ENCODE measurements at places on chromosomes 11 and 22. TPM values are rescaled to one million over a fixed set of nuclear protein-coding genes. Genes with fewer than 3 reads are reported as not detected.

Gene SCGB1D2
- total RNA-seq = not detected

Gene SLC5A1
- total RNA-seq = not detected

Gene ZNF280B
- 2.9 TPM for total RNA-seq

Gene RTN4R
- 1.4 TPM for total RNA-seq

Gene CCDC34
- total RNA-seq = 16.0 TPM

Gene TMEM134
- total RNA-seq = 59.7 TPM

Gene UCP3
- 5.4 TPM for total RNA-seq

Gene SCGB2A2
- not detected for total RNA-seq

Gene JAML
- total RNA-seq = 272 TPM

Gene CBLIF
- not detected for total RNA-seq

Gene ENTHD1
- 0.77 TPM for total RNA-seq

Gene C11orf97
- not detected for total RNA-seq

Gene CCDC15
- total RNA-seq = 9.1 TPM

Gene RGL4
- total RNA-seq = 22.7 TPM

Gene MRGPRX4
- total RNA-seq = not detected

Gene ALX4
- not detected for total RNA-seq

Gene TTLL12
- total RNA-seq = 45.0 TPM

Gene APBB1
- 42.0 TPM for total RNA-seq

DNA sequence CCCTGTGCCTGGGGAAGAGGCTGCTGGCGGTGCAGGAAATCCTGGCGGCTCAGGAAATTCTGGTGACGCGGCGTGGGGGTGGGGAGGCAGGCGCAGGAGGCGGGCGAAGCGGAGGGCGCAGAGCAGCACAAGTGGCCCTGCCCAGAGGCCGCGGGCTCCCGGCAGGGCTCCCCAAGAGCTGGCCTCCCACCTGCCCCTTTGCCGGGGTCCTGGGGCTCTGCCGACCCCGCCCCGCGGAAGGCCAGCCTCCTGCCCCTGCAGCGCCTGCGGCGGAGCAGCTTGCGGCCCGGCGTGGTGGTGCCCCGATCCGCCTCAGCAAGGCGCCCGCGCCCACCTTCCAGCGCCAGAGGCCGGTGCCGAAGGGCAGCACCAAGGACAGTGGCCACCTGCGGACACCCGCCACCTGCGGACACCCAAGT, 100.2 kb upstream of the OR4C13 start:
- DNase-seq = no peak

DNA sequence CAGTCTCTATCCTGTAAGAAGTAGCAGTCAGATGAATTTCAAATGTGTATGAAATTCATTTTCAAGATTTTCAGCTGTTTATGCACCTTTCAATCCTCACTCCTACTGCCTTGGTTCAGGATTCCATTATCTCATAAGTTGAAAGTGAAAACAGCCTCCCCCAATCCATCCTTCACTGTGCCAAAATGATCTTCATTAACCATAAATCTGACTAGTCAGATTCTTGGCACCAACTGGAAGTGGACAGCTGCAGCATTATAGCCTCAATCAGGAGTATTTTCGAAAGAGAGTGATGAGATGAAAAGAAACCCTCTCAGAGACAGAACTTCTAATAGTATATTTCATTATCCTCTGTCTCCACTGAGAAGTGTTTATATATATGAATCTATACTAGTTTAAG, 365.3 kb upstream of the PDGFD start:
- DNase-seq = no peak

- DNase-seq = no peak
These were observed 11.1 kb upstream of the MPZL2 start for GRCh38 chr11:118275176-118275575.

DNA sequence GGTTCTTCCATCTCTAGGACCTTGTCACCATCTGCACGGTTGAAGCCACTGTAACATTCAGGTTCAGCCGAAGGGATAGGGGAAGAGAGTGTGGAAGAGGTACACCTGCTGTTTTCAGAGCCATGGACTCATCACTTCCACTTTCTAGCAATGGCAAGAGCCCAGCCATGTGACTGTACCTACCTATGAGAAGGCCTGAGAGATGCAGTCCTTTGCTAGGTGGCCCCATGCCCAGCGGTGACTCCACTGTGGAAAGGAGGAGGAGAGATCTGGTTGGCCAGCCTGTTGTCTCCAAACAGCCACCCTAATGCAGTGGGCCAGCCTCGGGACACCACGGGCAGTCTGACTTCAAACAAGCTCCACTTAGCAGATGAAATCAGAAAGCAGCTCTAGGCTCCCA, 16.0 kb downstream of the RASD2 start:
- DNase-seq = no peak

- DNase-seq = no peak
These were observed 118.1 kb downstream of the NECTIN1 start for GRCh38 chr11:119610836-119611426.

GRCh38 chr22:24723111-24723510, 51.4 kb downstream of the PIWIL3 start:
- DNase-seq = no peak

- DNase-seq = peak; percentile 45
These were observed 16.9 kb upstream of the CDC42BPG start for GRCh38 chr11:64861227-64861975.

DNA sequence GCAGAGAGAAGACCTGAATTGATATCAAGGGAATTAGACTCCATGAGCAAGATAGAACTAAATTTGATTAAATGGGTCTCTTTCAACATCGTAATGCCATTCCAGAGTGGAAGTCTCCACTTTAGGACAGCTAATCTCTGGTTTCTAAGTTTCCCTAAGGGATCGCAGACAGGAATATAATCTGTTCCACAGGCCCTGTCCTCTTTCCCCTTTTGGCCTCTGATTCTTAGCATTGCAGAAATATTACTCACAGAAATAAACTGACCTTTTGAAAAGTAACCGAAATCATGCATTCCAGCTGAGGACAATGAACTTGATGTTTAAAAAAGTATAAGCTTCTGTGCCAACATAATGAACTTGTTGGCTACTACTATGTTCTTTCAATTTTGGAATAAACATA, 227.8 kb downstream of the ETS1 start:
- DNase-seq = no peak

GRCh38 chr22:38347944-38348750, 30.9 kb upstream of the CSNK1E start:
- no peak for DNase-seq

- DNase-seq = no peak
These were observed 36.2 kb downstream of the MOB2 start for GRCh38 chr11:1450344-1450875.

- DNase-seq = peak; percentile 21
These were observed 4.4 kb upstream of the TPCN2 start for GRCh38 chr11:69044111-69045013.

DNA sequence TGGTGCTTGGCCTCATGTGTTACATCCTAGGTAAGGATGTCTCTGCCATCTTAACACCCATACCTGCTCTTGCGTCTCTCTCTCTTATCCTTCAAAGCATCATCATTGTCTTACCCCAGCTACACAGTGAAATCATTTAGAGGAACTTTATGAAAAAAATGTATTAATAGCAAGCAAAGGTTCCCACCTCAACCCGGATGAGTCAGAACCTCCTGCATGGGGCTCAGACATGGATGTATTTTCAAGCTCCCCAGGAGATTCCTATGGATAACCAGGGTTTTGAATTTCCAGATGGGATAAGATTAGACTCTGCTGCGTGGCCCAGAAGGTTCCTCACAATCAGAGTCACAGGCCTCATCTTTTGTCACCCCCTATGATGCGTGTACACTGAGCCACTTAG, 89.1 kb upstream of the NNMT start:
- DNase-seq = no peak

GRCh38 chr11:59756558-59756840, 1.3 kb downstream of the STX3 start:
- DNase-seq = no peak

- no peak for DNase-seq
These were observed 581.9 kb downstream of the SOX6 start for GRCh38 chr11:15774388-15774939.

GRCh38 chr11:623349-623869, 1.3 kb downstream of the CDHR5 start:
- no peak for DNase-seq

DNA sequence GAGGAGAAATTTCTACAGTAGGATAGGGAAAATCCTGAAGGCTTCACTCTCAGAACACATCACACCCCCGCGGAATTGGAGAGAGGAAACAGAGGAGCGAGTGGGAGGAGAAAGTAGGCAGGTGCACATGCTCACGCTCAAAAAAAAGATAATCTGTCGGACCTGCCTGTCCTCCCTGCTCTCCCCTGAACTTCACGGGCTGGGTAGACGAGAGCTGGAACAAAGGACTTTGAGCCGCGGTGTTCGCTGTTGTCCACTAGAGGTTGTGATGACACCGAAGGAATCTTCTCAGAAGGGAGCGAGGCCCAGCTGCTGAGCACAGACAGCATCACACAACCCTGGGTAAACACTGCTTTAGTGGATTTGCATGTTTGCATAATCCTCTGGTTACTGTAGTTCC, 5.0 kb downstream of the SEZ6L start:
- DNase-seq = no peak

DNA sequence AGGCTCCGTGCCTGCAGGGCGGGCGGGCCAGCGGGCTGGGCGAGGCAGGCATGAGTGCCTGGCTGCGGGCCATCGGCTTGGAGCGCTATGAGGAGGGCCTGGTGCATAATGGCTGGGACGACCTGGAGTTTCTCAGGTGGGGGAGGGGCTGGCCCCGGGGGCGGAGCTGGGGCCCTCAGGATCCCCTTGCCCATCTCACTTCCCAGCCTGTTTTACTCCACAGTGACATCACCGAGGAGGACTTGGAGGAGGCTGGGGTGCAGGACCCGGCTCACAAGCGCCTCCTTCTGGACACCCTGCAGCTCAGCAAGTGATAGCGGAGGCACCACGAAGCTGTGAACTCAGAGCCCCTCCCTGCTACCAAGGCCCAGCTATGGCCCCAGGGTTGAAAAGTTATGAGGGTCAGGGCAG, 5.9 kb downstream of the PHOX2A start:
- DNase-seq = peak; percentile 68

DNA sequence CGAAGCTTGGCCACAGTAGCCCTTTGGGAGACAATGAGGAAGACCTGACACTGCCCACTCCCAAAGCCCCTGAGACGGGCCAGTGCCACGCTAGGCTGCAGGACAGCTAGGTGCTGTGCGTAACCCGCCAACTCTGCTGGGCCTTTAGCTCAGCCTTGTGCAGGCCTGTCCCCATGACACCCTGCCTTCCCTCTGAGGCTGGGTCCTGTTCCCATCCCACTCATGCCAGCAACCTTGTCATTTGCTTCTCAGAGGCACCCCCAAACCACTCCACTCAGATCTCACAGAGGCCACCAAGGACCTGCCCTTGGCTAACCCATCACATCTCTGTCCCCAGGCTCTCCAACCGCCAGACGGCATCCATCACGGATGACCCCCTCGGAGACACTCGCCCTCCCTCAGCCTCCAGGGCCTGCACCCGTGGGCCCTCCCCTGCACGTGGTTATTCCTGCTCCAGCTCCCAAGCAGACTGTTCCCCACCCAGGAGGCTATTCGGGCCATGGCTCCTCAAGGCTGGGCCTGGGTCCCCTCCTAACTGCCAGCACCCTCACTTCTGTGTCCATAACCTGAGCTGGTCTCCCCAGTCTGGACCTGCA, 11.1 kb downstream of the CELSR1 start:
- no peak for DNase-seq

GRCh38 chr22:49148895-49149418, 678.7 kb downstream of the BRD1 start:
- DNase-seq = no peak

DNA sequence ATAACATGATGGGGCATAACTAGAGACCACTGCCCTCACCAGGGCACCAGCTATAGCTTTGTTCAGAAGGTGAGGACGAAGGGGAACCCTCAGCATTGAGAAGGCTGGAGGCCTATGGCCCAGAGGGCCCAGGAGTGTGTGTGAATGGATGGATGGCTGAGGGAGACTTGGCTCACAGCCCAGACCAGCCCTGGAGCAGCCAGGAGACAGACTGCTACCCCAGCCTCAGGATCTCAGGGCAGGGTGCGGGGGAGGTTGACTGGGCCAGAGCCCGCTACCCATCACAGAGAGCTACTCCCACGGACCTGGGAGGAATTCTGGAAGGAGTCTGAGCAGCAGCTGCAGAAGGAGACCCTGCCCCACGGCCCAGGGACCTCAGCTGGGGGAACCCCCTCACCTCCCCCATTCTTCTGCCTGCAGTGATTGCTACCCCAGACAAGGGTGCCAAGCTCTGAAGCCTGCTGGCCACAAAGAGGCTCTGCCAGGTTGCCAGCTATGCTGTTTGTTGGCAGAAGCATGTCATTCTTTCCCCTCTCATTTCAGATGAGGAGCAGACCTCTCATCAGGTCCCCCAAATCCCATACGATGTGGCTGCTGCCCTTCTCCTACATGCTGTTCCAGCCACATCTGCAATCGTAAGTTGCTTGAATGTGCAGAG, 5.4 kb upstream of the CSDC2 start:
- no peak for DNase-seq

DNA sequence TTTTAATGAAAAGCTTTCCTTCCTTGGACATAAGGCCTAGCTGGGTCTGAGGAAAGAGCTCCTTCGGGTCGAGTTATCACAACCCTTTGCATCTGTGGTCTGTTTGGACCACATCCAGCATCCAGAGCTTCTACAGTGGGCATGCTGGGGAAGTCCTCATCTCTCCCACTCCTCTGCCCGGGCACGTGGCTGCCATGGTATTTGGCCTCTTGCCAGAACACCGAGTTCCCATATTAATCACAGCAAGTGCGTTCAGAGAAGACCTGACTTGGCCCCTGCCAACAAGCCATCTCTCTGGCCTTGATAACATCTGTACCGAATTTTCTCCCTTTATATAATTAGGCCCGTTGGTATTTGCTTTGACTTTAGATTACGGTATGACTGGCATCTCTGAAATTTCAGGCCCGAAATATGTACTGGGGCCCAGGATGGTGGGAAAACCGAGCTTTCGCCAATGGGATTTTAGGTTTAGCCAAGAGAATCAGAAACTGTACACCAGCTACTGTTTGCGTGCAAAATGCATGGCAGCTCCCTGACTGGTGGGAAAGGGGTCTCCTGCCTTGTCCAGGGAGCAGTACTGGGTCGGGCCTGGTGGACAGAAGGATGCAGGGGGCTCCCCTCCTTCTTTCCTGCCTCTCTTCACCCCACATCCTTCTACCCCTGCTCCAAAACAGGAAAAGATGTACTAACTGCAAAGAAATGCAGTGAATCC, 90.0 kb downstream of the MICAL2 start:
- peak; percentile 37 for DNase-seq

All from activated T-cell treated with anti-CD3 and anti-CD28 coated beads, Interleukin-2, amount 50 U/mL, for 72 hours (primary cell).